Urothelium cell line (cell line): ENCODE measurements at places on chromosomes 3 and 15.
A peak's percentile ranks its signal among the peaks of the same experiment; 100 is the strongest.

DNA sequence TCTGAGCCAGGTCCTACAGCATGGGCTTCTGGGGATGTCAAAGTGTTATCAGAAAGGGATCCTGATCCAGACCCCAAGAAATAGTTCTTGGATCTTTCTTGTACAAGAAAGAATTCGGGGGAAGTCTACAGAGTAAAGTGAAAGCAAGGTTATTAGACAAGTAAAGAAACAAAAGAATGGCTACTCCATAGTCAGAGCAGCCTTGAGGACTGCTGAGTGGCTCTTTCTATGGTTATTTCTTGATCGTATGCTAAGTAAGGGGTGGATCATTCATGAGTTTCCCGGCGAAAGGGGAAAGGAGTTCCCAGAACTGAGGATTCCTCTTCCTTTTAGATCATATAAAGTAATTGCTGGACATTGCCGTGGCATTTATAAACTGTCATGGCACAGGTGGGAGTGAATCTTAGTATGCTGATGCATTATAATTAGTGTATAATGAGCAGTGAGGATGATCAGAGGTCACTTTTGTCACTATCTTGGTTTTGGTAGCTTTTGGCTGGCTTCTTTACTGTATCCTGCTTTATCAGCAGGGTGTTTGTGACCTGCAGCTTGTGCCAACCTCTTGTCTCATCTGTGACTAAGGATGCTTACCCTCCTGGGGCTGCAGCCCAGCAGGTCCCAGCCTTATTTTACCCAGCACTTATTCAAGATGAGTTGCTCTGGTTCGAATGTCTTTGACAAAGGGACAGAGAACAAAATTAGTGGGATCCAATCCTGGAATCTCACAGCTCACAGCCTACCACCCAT, 41.0 kb downstream of the CRYGS start:
- no peak for DNase-seq

- DNase-seq = peak; percentile 82
Measured at GRCh38 chr3:134008630-134009156, 21.0 kb downstream of the SLCO2A1 start.

GRCh38 chr3:133840767-133841166, 35.2 kb downstream of the SRPRB start:
- no peak for DNase-seq

GRCh38 chr15:25693321-25694238, 169.5 kb downstream of the ATP10A start:
- no peak for DNase-seq

DNA sequence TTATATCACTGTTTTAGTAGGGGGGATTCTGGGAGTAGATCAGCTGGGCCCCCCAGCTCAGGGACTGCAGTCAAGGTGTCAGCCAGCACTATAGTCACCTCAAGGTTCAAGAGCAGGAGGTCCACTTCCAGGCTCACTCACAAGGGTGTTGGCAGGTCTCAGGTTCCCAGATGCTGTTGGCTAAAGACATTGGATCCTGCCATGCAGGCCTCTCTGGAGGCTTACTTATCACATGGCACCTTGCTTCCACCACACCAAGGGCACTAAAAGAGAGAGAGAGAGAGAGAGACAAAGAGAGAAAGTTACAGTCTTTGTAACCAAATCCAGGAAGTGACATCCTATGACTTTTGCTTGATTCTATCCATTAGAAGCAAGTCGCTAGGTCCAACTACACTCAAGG, 7.5 kb upstream of the PPP1R14D start:
- DNase-seq = no peak

- DNase-seq = peak; percentile 14
Measured at GRCh38 chr3:101381809-101382208, 61.4 kb upstream of the IMPG2 start.

- DNase-seq = peak; percentile 24
Measured at GRCh38 chr15:51759557-51760070, 8.2 kb downstream of the TMOD2 start.

DNA sequence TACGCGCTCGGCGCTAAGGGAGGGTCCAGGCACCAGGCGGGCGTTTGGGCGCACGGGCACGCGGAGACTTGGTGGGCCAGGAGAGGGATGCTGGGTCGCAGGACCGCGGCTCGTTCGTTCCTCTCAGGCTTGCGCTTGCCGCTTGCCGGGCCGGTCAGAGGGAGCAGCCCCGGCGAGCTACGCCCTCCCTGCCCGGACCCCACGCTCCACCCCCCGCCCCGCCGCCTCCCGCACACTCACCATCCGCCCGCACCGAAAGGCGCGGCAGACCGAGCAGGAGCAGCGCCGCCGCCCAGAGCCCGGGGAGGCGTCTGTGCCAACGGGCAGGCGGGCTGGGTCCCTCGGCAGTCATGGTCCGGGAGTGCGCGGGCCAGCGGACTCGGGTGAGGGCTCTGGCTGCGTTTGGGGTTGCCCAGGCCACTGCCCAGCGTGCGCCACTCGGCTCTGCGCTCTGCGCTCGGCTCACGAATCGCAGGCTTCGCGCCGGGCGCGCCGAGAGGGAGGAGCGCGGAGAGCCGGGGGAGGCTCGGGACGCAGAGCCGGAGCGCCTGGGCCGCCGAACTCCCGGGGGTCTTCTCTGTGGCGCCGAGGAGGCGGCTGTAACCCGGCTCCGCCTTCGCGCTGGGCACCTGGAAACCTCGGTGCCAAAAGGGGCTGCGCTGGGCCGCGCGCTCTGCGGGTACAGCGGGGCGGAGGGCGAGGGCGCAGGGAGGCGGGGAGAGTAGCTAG, at the start of gene SUSD5:
SUSD5 (minus strand) TSS at position 365 of the 729 bp plus-strand sequence; CDS start at position 352, 13 bp downstream.
- DNase-seq = peak; percentile 72

GRCh38 chr3:197458179-197458707, 97.5 kb downstream of the BDH1 start:
- peak; percentile 33 for DNase-seq

DNA sequence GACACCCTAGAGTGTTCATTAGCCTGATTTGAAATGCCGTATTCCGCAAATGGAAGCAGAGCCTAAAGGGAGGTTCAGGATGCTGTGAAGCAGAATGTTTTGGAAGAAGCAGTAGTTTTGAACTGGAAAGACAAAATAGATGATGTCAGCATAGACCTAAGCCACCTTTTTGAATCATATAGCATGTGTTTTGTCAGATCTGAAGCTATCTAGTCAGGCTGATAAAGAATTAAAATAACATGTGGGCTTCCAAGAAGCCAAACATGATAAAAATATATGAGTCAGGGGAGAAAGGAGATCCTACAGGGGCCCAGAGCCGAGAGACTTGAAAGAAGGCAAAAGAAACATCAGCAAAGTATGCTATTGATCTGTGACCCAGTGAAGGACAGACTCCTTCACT, 47.2 kb upstream of the RASA2 start:
- no peak for DNase-seq

DNA sequence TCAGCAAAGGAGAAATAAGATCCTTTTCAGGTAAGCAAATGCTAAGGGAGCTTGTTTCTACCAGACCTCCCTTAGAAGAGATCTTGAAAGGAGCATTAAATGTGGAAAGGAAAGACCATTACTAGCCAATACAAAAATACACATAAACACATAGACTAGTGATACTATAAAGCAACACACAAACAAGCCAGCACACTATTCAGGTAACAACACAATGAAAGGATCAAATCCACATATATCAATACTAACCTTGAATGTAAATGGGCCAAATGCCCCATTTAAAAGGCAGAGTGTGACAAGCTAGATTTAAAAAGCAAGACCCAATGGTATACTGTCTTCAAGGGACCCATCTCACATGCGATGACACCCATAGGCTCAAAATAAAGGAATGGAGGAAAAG, 317.6 kb downstream of the TBL1XR1 start:
- no peak for DNase-seq

DNA sequence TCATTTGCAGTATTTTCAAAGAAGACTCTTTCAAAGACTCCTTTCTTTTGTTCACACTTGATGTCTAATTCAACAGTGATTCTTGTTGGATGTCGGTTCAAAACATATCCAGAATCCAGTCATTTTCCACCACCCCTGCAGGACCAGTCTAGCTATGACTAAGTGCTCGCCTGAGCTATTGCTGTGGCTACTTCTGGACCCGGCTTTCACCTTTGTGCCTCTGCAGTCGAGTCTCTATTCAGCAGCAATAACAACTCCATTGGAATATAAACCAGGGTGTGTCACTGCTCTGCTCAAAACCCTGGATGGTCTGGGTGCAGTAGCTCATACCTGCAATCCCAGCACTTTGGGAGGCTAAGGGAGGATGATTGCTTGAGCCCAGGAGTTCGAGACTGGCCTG, 55.0 kb downstream of the PRICKLE2 start:
- DNase-seq = no peak

DNA sequence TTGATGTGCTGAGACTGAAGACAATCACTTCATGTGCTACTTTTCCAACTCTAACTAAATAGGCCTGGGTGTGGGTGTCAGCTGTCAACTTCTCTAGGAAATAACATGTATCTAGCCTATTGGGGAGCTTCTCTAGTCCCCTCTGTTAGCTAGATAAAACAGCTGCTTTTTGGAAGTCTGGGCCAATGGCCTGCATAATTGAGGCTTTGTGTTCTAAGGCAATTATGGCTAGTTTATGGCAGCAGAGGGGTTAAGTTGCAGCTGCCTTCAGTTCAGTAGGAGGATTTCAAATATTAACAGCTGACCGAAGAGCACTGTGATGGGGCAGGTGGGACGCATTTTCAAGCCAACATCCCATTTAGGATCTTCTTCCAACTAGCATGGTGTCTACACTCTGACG, 6.4 kb downstream of the COL8A1 start:
- DNase-seq = no peak
